BE2C (cell line): ENCODE measurements at places on chromosomes 1 and 21.

DNA sequence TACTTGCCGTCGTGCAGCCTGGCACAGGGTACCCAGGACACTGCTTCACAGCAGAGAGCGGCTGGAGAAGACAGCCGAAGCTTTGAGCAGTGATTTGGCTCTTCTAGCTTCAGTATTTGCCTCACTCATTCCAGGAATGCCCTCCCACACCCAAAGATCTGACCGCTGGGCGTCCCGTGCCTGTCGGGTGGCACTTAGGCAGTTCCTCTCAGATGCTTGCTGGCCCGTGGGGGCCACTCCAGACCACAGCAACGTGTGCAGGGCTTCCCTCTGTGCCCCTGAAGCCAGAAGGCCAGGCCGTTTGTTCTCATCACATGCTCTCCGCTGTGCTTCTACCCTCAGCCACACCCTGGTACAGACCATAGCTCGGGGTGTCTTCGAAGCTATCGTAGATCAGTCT is 17.0 kb downstream of the RRP1B start:
- no peak for DNase-seq

GRCh38 chr1:26160527-26161414 is 1.9 kb downstream of the FAM110D start:
- DNase-seq: no peak

DNA sequence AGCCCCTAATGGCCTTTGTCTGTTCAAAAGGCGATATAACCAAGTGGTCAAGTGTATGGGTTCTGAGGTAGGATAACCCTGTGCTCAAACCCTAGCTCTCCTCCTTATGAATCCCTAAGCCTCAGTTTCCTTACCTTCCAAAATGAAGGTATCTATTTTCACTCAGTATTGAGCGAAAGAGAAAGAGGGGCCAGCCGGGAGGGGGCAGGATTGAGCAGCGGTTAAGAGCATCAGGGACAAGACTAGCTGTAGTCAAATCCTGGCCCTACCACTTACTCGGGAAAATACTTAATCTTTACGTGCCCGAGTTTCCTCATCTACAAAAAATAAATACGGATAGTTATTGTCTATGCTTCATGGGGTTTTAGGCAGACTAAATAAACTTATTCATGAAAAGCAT is 25.7 kb downstream of the LY9 start:
- DNase-seq: peak; percentile 21

- no peak for DNase-seq
These were observed 489.3 kb downstream of the RWDD3 start for GRCh38 chr1:95723346-95723745.

DNA sequence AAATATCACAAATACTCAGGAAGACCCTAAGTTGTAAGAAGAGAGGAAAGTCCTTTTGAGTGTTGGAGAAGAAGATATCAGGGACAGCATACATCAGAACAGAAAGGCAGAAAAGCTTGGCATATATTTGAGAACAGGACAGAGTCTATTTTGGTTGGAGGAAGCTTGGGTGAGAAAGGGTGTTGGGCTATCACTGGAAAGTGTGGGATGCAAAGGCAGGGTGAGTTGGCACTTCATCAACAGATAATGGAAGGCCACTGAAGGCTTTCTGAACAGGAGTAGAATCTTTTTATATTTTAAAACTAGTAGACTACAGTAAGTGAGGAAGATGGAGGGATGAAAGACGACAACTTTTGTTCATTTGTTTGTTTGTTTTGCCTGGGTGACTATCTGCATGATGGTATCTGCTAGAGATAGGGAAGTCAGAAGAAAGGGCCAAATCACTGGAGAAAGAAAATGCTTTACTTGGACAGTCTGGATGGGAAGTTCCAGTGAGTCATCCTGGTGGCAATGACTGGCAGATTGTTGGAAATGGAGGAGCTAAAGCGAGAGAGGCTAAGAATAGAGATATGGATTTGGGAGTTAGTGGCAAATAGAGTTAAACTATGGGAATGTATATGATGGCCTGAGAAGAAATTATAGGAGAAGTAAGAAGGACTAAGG is 33.7 kb upstream of the KCNA2 start:
- no peak for DNase-seq

DNA sequence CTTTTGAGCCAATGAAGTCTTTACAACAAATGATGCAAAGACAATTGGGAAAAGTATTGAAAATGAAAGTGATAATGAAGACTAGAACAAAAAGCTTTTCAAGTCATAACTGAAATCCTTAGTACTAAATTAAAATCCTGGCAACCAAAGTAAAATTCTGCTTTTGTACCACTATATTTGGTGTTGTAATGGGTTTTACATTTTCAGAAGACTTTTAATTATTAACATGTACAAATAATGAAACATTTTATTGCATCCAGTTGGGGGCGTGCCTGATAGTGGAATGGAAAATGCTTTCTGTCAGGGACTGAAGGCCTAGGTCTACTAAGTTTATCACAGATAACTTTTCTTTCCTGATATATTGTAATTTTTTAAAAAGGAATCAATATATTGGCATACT is 89.4 kb downstream of the SDCCAG8 start:
- DNase-seq: peak; percentile 31

GRCh38 chr1:86546787-86547221 is at the start of gene CLCA4:
CLCA4 (plus strand) TSS chr1:86547078; CDS start chr1:86547120, 42 bp downstream.
- DNase-seq: no peak

DNA sequence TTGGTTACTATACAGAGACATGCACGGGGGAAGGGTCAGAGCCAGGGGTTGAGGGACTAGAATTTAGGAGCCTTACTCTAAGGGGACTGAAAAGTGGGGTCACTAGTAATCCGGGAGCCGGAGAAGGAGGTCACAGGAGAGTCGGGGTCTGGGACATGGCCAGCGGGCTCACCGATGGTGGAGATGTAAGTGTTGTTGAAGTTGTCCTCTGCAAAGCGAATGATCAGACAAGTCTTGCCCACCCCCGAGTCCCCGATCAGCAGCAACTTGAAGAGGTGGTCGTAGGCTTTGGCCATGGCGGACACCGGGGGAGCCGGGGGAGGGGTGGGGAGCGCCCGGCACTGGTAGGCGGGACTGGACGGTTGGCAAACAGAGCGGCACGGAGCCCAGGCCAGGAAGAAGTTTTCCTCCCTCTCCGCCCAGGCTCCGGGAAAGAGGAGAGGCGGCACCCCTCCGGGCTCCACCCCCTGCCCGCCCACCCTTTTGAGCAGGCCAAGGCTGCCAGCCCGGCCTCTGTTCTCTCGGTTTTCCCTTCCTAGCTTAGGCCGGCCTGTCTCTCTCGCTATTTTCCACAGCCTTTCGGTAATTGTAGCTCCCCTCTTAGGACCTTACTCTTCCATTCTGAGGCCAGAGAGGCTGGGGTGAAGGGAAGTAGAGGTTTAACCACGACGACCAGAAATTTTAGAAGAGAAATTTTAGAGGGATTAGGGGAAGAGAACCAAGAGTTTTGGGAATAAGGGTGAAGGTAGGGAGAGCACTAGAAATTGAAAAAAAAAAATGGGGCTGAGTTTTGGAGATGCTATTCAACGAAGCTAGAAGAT is at the start of gene RAB13:
RAB13 (minus strand) TSS at position 399 of the 821 bp plus-strand sequence; CDS start at position 296, 103 bp downstream.
- peak; percentile 86 for DNase-seq

DNA sequence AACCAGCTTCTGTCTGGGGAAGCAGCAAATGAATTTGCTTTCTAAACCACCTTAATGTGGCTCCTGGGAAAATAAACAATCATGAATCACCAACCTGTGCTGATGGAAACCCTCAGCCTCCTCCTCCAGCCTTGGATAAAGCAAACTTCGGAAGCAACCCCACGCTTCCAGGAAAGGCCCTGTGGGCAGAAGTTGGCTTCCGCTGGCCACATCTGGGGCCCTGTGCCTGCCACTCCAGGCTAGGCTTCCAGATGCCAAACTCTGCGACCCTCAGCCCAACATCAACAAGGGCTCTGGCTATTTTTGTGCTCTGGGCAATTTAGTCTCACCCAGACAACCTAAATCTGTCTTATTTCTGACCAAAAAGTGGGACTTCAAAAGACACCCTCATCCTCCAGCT is 6.2 kb upstream of the OXCT2 start:
- DNase-seq: no peak
